HT-29 (cell line): ENCODE measurements at places on chromosomes 4 and X. TPM values are rescaled to one million over a fixed set of nuclear protein-coding genes. Genes with fewer than 3 reads are reported as not detected.

GRCh38 chr4:113834298-113834697, 72.8 kb upstream of the CAMK2D start:
- no peak for DNase-seq

DNA sequence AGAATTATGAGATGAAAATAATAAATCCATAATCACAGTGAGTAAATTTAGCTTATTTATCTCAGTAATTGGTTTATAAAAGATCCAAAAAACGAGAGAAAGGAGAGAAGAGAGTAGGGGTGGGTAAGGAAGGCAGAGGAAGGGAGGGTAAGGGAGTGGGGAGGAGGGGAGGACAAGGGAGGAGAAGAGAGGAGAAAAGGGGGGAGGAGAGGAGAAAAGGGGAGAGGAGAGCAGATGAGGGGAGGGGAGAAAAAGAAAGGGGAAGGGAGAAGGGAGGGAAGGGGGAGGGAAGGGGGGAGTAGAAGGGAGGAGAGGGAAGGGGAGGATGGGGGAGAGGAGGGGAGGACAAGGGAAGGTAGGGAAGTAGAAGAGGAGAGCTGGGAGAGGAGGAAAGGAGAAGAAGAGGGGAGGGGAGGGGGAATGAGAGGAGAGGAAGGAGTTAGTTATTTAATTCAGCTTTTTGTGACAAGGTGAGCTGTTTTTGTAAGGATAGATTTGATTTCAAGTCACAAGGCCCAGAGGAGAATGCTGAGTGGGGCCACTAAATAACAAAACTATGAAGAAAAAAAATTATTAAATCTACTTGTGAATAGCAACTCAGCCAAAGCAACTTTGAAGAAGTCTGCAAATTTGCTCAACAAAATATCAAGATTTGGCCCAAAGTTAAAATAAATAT, 454.3 kb downstream of the ARAP2 start:
- no peak for DNase-seq

GRCh38 chrX:40109288-40110008, 11.7 kb upstream of the BCOR start:
- peak; percentile 41 for DNase-seq

- no peak for DNase-seq
These were observed 14.5 kb downstream of the MRPL1 start for GRCh38 chr4:77877167-77877566.

- no peak for DNase-seq
These were observed 41.5 kb upstream of the ANKRD50 start for GRCh38 chr4:124753941-124754581.

Gene TACR3
- not detected in 2 replicates for total RNA-seq
